ENCODE measurements at places on chromosomes 6 and 20.

GRCh38 chr6:170267688-170268087, 23.2 kb downstream of the DLL1 start:
- DNase-seq: no peak

DNA sequence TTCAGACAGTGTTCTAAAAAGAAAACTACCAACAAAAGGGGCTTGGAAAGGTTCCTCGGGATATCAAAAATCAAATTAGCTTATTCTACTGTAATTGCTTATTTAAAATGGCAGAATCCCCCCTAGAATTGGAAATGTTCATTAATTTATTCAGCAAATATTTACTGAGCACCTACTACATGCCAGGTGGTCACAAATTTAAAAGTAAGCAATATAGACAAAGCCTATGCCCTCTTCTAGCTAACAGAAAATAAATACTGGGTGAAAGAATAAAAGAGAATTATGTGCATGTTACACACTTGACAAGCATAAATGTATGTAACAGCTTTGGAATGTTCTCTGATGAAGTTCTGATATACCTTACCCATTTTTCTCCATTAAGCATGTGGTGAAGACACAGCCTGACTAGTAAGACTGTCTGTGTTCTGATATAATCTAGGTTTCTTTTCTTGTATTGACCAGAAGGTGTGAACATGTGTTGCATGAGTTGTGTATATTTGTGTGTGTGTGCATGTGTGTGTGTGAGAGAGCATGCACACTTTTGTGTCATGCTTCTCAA, 606.7 kb upstream of the CITED2 start:
- DNase-seq: no peak

DNA sequence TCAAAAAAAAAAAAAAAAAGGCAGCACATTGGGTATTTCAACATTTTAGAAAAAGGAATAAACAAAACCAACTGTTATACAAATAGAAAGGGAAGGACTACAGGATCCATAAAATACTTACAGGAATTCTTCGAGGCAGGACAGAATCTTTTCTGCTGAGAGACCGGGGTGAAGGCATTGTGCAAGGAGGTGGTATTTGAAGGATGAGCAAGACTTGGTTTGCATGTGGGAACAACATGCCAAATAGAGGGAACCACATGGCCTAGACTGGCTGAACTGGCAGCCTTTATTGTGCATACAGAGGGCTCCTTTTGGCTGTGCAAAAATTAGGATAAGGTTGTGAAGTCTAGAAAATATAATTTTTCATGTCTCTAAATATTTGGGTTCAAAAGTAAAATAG, 62.9 kb downstream of the SCAND1 start:
- DNase-seq: no peak

DNA sequence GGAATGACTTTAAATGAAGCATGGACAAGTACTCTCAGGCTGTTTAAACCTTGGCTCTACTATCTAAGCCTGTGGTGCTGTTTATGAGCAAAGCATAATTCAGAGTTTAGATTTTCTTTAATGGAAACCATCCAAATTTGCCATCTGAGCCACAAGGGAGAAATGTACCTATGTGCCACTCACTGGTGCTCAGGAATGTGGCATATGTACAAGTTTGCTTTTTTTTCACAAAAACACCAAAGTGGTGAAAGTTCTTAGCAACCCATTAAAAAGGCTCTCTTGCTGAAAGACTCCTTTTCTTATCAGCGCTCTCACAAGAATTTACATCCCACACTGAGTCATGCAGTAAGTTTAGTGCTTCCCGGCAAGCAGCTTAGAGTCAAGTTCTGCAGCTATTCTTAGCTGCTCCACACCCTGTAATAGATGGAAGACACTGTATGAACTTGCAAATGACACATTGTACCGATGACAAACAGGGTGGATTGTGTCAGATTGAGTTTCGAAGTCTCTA, 57.3 kb upstream of the MLIP start:
- peak; percentile 48 for DNase-seq

DNA sequence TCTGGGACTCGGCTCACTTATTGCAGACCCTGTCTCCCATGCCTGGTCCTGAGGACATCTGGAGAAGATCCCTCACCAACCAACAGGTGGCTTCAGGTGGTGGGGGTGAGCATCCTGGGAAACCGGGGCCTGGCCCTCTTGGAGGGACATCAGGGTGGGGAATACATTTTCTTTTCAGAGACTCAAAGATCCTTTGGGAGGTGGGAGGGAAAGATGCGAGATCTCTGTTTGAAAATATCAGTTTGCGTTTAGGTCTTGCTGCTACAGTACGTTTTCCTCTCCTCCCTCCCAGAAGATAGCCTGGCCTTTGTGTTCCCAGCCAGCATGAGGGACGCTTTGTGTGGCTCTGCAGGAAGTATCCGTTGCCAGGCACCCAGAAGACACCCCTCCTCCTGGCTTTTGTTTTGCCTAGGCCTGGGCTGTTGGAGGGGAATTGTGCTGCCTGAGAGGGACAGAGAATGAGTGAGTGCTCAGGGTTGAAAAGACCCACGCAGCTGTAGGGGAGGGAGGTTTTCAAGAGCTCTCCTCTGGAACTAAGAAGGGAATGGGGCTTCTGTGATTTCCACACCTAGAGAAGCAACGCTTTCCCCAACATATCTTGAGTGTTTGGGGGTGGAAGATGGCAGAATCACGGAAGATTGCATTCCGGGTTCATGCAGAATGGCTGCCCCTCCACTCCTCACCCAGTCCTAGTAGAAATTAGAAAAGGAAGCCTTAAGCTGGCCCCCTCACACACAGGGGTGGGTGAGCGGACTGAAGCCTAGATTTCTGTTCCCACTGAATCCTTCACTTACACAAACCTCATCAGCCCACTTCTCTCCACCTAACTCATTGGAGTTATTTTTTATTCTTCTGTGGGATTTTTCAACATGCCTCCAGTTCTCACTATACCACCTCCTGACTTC, 22.0 kb upstream of the SLC2A12 start:
- DNase-seq: no peak

- no peak for DNase-seq
These were observed at the start of gene RNF217 for GRCh38 chr6:124961777-124962638. TSS of gene RNF217 (plus strand) at chr6:124962437. CDS start at chr6:124962545, 108 bp downstream.

- DNase-seq: no peak
These were observed 10.0 kb downstream of the PXDC1 start for GRCh38 chr6:3741477-3741871.

DNA sequence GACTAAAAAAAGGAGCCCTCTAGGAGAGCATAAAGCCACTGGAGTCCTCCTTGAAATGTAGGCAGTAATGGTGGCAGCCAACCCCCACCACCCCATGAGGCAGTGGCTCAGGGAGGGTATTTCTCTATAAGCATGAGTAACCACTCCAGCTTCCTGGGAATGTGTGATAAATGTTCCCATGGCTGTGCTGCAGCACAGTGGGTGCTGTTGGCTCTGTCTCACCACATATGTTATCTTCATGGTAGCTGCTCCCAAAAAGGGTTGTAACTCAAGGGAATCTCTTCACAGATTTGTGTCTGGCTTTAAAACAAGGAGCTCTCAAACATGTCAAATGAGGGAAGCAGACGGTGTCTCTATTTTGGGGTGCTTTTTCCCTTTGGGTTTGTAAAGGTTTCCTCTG, 7.5 kb upstream of the PHACTR1 start:
- no peak for DNase-seq

DNA sequence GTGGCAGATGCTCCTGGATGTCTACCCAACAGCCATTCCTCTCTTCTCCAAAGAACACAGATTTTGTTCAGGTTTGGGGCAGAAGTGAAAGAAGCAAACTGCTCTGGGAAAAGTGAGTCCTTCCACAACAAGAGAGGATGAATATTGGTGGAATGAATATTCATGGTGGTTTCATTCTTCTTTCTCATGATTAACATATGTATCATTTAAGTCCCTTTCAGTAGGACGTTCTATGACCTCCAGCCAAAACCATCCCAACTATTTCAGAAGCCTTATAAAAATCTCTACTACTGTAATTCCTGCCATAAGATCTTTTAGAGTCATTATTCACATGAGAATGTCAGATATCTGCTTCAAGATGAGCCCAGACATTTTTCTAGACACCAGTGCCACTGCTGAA, 44.4 kb downstream of the MDN1 start:
- no peak for DNase-seq

- DNase-seq: no peak
These were observed 2.9 kb downstream of the NKAIN2 start for GRCh38 chr6:123806561-123806960.

GRCh38 chr6:167157863-167158262, at the start of gene GPR31:
TSS of gene GPR31 (minus strand) at chr6:167157980. CDS start at chr6:167157831, 149 bp downstream.
- DNase-seq: no peak

DNA sequence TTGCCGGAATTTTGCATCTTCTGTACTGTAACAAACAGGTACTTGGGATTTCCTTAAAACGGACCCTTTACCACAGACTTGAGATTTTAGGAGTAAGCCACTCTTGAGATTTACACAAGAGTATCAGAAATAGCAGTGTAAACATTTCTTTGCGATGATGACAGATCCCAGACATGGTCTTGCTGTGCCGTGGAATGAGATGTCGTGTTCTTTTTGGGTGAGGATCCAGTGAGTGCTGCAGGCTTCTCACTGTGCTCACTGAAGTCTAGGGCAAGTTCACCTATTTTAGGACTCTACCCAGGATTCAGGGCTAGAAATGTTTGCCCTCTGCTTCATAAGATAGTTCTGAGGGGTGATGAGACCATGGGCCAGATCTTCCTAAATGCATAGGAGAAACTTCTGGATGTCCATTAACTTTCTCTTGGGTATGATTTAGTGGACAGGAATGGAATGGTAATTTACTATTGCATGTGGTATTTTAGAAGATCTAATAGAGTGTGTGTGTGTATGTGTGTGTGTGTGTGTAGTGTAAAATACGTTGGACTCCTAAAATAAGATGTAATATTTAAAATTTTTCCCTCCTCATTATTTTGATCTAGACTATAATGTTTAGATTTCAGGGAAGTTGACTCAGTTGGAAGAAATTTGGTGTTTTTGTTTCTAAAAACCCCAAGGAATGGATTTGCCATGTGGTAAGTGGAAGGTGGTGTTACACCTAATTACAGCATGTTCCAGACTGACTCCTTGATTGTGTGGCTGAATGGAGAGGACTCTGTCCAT, 8.5 kb downstream of the LRRC1 start:
- no peak for DNase-seq

DNA sequence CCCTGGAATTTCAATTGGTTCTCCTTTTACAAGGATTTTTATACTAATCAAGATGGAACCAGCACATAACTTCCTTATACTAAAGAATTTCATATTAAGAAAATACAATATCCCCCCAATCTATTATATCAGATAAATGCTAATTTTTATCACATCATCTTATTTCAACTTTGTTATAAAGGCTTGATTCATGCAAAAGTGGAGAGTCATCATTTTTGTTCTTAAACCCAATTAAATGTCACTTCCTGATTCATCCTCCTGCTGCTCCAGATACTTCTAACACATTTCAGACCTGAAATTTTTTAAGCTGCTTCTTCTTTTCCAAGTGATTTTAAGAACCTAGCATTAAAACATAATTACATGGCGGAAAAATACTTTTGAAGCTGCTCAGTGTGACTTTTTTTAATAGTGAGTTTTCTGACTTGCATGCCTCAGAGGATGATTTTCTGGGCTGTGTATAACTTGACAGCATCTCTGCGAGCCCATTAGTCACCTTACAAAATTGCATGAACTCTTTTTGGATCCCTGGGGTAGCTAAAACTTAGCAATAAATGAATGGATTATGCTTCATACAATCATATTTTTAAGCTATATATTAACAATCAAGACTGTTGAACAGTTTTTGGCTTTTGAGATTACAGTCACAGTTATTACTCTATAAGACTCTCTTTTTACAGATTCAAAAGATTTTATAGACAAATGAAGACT, 134.1 kb downstream of the ELOVL4 start:
- DNase-seq: no peak

GRCh38 chr6:112252571-112253497, 1.5 kb downstream of the LAMA4 start:
- no peak for DNase-seq

DNA sequence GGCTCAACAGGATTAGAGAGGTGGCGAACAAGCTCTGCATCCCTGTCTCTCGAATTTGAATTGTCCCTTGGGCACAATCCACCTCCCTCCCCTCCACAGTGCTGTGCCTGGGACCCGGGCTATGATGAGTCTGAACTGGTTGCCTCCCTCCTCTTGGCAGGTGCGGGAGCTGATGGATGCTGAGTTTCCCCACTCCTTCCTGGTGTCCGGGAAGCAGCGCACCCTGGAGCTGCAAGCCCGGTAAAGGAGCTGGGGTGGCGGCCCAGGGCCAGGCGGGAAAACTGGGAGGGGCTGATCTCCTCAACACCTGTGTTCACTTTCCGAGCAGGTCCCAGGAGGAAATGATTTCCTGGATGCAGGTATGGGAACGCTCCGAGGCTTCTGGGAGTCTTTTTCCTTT, 14.9 kb downstream of the FGD2 start:
- no peak for DNase-seq

GRCh38 chr6:15465212-15465611, 197.6 kb downstream of the DTNBP1 start:
- DNase-seq: no peak

DNA sequence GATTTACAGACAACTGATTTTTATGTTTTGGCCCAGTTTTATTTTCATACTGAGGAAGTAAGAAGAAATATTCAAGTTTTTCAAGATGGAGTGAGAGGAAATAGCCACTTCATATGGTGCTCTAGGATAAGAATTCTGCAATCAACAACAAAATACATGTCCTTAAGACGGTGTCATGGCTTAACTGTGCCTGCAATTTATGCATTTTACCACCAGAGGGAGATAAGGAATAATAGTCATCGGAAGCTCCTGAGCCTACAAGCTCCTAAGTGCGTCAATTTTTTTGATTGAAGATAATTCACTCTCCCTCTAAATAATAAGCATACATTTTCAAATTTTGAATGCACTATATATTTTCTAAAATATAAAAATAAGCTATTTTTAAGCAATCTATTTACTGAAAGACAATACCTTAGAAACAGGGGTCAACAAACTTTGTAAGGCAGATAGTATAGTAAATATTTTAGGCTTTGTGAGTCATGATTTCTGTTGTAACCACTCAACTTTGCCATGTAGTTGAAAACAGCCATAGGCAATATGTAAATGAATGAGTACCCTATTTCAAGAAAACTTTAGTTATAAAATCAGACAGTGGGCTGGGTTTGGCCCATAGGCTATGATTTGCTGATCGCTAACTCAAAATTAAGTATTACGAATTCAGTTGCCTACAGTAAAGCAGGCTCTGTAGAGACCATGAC, 230.9 kb upstream of the DTNBP1 start:
- peak; percentile 53 for DNase-seq

- DNase-seq: no peak
These were observed 404.8 kb downstream of the CD109 start for GRCh38 chr6:74100719-74101287.

DNA sequence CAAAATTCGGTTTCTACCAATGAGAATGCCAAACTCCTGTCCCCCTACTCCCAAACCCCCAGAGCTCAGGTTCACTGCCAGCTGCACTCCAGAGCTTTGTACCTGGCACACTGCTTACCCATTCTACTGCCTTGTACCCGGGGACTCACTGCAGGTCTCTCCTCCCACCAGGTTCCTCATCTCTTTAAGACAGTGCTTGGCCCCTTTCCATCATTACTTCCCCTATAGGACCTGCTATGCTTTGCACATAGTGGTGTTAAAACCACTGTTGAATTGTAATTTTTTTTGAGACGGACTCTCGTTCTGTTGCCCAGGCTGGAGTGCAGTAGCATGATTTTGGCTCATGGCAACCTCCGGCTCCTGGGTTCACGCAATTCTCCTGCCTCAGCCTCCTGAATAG, 25.9 kb downstream of the LYRM4 start:
- no peak for DNase-seq

Data from HCT116 (cell line).